ENCODE measurements at places on chromosomes 16 and 17. TPM values are rescaled to one million over a fixed set of nuclear protein-coding genes. Genes with fewer than 3 reads are reported as not detected.

- DNase-seq, result peak; percentile 55
These were observed 89.8 kb downstream of the C16orf95 start for GRCh38 chr16:87227296-87227951.

DNA sequence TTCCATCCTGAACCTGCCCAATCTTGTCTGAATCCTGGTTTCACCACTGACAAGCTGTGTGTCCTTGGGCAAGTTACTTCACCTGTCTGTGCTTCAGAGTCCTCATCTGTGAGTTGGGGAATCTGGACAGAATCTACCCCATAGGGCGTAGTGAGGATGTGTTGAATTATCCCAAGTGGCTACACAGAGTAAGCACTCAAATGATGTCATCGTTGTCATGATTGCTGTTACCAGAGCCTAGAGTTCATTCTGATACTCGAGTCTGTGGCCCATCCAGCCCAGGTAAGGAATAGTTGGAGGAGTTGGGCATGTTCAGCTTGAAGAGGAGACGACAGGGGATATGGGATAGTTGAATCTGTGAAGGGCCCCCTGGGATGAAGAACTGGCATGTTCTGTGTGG, 45.9 kb downstream of the MAPT start:
- DNase-seq, result no peak

- DNase-seq, result peak; percentile 15
These were observed 137.5 kb downstream of the CCDC182 start for GRCh38 chr17:57607553-57608120.

DNA sequence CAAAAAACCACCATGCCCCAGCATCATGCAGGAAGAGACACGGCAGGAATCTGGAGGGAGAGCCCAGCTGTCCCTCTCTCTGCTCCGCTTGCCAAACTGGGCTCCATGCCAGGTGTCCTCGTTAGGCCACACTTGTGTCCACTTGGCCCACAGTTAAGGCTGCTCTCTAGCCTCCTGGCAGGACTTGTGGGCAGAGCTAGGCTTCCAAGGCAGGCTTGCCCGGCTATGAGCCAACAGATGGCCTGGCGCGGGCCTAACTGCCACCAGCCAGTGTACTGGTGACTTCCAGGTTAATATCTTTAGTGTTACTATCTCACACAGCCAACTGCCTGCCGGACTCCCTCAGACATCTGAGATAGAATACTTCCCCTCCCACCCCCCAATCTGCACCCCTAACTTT, 10.6 kb downstream of the ATP6V0D1 start:
- peak; percentile 24 for DNase-seq

DNA sequence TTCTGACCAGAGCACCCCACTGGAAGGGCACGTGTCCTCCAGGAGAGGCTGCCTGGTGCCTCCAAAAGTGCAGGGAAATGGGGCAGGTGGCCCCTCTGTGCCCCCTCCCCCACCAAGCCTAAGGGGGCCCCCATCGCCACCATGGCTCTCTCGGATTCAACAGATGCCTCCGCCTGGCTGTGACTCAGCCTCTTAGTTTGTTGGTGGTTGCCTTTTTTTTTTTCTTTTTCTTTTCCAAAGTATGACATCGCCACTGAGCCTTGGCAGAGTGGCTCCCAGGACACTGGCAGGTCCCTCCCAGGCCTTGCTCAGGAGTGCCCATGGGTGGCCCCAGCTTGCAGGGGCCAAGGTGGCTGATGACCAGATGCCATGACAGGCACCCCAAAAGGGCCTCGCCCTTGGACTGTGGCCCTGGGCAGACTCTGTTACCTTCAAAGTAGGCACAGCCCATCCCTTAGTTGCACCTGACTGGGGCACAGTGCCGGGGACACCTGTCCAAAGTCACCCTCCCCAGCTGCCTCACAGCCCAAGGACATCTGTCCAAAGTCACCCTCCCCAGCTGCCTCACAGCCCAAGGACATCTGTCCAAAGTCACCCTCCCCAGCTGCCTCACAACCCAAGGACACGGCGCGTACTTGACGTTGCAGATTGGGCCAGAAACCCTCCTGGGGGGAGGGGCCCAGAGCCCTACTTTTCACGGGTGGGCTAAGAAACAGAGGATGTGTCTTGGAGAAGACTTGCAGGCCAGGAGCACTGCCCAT, 29.6 kb downstream of the NPTX1 start:
- peak; percentile 20 for DNase-seq

DNA sequence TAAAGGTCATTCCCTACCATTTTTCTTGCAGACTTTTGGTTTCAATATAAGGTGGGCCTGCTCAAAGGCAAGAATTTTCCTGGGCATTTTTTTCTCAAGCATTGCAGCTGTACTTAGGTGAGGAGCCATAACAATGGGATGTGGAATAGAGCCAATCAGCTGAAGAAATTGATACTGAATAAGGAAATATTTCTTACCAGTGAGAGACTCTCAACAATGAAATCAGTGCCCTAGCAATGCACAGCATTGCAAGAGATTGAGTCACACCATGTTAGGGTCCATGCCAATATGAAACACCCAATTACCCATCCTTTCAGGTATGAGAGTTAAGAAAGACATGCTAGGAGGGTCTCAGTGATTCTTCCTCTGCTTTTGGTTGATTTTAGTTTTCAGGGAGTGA, 237.6 kb downstream of the SOX9 start:
- DNase-seq, result peak; percentile 83

DNA sequence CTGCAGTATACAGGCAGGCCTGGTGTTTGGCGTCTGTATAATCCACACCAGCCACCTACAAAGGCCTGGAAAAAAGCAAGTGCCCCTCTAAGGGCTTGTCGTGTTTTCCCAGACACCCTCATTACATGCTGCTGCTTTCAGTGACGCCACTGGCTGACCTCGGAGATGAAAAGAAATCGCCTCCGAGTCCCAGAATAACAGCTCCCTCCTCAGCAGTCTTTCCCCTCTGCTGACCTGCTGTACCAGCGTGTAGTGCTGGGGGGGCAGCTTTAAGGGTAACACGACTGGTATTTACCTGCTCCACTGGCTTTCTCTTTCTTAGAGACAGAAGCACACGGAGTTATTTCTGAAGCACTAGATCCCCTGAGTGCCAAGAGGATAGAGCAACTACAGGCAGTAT, 296.8 kb downstream of the GRIN2A start:
- no peak for DNase-seq

- DNase-seq, result no peak
These were observed 52.3 kb downstream of the PRMT7 start for GRCh38 chr16:68362947-68363657.

DNA sequence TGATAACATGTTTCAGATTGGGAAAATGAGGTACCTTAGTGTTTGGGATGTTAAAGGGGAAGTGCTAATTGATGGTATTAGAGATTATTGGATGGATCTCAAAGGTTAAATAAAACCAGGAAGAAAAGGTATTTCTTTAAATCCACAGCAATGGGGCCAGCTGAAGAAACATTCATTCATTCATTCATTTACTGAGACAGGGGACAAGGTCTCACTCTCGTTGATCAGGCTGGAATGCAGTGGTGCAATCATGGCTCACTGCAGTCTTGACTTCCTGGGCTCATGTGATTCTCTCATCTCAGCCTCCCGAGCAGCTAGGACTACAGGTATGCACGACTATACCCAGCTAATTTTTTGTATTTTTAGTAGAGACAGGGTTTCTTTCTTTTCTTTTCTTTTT, 19.8 kb downstream of the EARS2 start:
- DNase-seq, result no peak

DNA sequence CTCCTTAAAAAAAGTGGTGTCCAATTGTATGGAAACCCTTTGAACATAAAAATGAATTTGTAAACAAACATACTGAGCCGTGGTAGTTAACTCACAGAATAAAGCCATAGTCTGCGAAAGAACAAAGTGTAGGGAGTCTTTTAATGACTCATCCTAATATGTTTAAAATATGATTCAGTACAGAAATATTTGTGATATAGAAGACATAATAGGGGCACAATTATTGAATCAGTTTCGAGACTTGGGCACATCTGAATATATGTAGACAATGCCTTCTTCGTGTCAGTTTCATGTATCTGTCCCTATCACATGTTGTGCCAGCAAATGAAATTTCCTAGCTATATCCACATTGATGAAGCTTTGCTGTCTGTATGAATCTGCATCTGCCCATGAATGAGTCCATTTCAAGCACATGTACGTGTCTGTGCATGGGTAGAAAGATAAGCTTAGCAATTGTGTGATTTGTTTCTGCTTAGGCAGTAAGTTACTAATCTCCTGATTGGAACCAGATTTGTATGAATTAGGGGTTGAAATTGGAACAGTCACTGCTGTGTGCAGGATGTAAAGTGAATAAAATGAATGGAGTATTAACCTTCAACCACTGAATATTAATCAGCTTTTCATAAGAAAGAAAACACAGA, 112.5 kb upstream of the SOX9 start:
- no peak for DNase-seq

GRCh38 chr17:40501499-40501911, at the start of gene TNS4:
TSS of gene TNS4 (minus strand) at chr17:40501623. CDS start at chr17:40496425, 5,198 bp downstream.
- DNase-seq, result no peak

- DNase-seq, result no peak
These were observed 42.8 kb downstream of the MARCHF10 start for GRCh38 chr17:62765351-62765750.

DNA sequence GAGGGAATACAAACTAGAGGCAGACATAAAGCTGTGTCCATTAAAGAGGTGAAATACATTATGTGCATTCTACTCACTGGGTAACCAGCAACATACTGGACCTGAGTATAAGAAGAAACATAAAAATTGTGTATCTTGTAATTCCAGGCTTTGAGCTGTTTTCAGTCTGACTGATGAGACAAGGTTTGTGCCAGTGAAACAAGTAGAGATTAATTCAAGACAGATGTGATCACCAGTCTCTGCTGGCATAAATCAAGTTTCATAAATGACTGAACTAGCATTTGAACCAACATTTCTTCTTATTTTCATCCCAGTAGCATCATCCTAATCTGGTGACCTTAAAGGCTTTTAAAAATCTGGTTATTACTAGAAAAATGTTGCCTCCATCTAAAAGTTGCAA, 108.8 kb upstream of the RPL38 start:
- no peak for DNase-seq

- no peak for DNase-seq
These were observed 150.4 kb upstream of the CIBAR2 start for GRCh38 chr16:85262558-85263238.

DNA sequence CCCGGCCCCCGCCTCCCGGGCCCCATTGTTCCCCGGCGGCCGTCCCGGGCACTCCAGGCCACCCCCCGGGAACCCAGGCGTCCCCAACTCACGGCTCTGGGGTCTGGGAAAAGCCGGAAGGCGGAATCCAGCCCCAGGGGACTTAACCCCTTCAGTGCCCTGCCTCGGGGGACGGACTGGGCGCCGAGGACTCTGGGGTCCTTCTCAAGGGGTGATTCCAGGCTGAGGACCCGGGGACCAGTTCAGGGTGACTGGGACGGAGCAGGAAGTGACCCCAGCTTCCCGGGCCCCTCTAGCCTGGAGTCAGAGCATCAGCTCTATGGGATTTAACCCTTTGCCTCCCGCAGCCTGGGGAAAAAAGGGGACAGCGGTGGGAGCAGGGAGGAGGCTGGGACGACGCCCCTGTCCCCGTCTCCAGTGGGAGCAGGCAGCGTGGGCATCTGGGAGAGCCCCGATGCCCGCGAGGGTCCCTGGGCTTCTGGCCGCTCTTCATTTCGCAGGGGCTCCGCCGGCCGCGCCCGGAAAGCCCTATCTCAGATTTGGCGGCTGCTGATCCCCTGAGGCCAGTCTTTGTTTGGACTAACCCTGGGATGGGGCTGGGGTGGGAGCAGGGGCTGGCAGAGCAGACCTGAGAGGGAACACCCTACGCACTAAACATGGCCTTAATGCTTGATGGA, at the start of gene ZNF629:
TSS of gene ZNF629 (minus strand) at position 270 of the 677 bp plus-strand sequence. CDS start 2,723 bp downstream, outside the sequence.
- peak; percentile 67 for DNase-seq

GRCh38 chr17:65918916-65919315, 273.0 kb downstream of the CEP112 start:
- DNase-seq, result no peak

DNA sequence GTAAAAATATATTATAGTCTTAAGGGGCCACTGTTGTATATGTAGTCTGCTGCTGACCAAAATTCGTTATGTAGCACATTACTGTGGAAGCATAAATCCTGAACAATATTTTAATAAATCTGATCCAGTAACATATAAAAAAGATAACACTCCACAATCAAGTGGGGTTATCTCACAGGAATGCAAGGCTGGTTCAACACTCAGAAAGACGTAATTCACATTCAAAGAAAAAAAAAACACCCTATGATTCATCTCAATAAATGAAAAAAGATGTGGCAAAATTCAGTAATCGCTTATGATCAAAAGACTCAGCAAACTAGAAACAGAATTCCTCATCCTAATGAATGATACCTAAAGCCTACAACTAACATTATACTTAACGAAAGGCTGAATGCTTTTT, 47.8 kb downstream of the CREBBP start:
- peak; percentile 18 for DNase-seq

Gene TNRC6A
- total RNA-seq, result 21.5 TPM

DNA sequence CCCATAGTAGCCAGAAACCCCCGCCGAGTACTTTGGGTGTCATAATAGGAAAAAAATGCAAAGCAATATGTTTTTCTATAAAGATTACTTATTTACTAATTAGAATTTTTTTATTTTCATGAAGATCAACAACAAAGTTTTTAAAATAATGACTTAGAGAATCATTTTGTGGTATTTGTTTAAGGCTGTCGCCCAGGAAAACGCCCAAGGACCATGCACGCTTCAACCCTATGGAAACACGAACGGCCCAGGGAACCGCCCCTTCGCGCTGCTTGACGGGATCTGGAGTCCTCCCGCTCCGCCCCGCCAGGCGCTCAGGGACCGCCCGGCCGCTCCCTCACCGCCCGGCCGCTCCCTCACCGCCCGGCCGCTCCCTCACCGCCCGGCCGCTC, 408 bp upstream of the KPNA2 start:
- no peak for DNase-seq

DNA sequence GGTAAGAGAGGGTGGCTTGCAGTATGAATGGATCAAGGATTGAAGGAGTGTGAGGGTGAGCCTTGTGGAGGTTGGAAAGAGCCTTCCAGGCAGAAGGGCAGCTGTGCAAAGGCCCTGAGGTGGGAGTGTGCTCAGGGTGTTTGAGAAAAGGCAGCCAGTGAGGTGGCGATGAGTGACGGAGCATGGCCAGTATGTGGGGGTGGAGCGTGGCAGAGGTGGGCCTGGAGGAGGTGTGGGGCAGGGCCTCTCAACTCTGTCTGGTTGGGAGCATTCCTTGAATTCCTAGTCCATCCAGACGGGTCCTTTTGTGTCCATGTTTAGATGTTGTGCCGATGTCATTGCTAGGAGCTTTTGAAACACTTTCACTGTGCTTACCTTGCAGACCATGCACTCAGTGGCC, 51.3 kb downstream of the EPN2 start:
- DNase-seq, result no peak

GRCh38 chr17:77375108-77375916, 234.5 kb downstream of the SEC14L1 start:
- DNase-seq, result no peak

DNA sequence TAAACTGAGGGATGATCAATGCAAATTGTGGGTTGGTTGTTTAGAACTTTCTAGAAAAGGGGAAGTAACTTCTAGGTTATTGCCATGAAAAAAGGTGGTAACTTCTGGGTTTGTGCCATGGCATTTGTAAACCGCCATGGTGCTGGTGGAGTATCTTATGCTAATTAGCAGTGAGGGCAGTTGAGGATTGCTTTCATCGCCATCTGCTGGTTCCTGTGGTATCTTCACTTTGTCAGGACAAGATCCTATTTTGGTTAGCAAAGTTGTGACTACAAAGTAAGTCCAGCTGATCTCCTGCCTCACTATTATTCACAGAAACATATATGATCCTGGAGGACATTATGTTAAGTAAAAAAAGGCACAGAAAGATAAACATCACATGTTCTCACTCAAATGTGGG, 1332.3 kb downstream of the CDH11 start:
- no peak for DNase-seq

GRCh38 chr16:11386791-11387546, 41.7 kb downstream of the RMI2 start:
- no peak for DNase-seq

GRCh38 chr17:29694918-29695563, 72.3 kb upstream of the CORO6 start:
- no peak for DNase-seq

Measured in M059J (cell line).